ENCODE measurements at places on chromosomes 13 and 19. TPM values are rescaled to one million over a fixed set of nuclear protein-coding genes. Genes with fewer than 3 reads are reported as not detected.

The URAD gene
- total RNA-seq: not detected

The IZUMO1 gene
- total RNA-seq: 0.37 TPM

- no peak for DNase-seq
Measured at GRCh38 chr13:47027780-47028437, 131.1 kb upstream of the HTR2A start.

- DNase-seq: peak; percentile 58
Measured at GRCh38 chr19:38877781-38878574, at the start of gene RINL. RINL (minus strand) TSS chr19:38878275; CDS start chr19:38876742, 1,533 bp downstream.

The ZNF844 gene
- 0.73 TPM for total RNA-seq

DNA sequence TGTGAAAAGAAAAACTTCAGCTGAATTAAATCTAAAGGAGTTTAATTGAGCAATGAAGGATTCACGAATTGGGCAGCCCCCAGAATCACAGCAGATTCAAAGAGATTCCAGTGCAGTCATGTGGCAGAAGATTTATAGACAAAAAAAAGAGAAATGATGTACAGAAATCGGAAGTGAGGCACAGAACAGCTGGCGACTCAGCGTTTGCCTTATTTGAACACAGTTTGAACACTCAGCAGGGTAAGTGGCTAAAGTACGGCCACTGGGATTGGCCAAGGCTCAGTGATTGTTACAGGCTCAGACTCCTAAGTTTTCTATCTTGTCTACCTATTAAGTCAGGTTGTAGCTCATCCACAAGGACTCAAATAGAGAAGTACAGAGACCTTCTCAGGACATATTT is 11.6 kb upstream of the CFAP97D2 start:
- DNase-seq: no peak

Measured in activated T-helper 1 cell treated with anti-CD3 and anti-CD28 coated beads, Interleukin-12 subunit alpha, Interleukin-12 subunit beta, Interleukin-2, Interleukin-4 antibody, amounts not matched to agents 30 ng/mL and 10 ng/mL and 1 ng/mL, durations not matched to agents 14 hours and 24 hours and 36 hours (primary cell).